ENCODE measurements at places on chromosomes 5 and 9. TPM values are rescaled to one million over a fixed set of nuclear protein-coding genes. Genes with fewer than 3 reads are reported as not detected.

- DNase-seq, result peak; percentile 42
Observed at GRCh38 chr9:99040251-99040900, 64.5 kb upstream of the TGFBR1 start.

GRCh38 chr9:96441798-96442445 lies 8.0 kb upstream of the HABP4 start:
- peak; percentile 33 for DNase-seq

The SLC34A1 gene
- total RNA-seq, result not detected

The HAND1 gene
- total RNA-seq, result not detected

GRCh38 chr9:761176-761792 lies 80.2 kb upstream of the DMRT1 start:
- no peak for DNase-seq

Data from fibroblast of villous mesenchyme (primary cell).